ENCODE measurements at places on chromosomes 4 and X. TPM values are rescaled to one million over a fixed set of nuclear protein-coding genes. Genes with fewer than 3 reads are reported as not detected.

The TRIM75 gene
- polyA plus RNA-seq = not detected

The TKTL2 gene
- 0.08 TPM for polyA plus RNA-seq

The ALPK1 gene
- polyA plus RNA-seq = 18.0 TPM

The DMP1 gene
- polyA plus RNA-seq = not detected

The MSANTD1 gene
- polyA plus RNA-seq = 0.33 TPM

The AFP gene
- polyA plus RNA-seq = 948 TPM

The IL13RA1 gene
- polyA plus RNA-seq = 55.3 TPM

The PNMA3 gene
- 16.9 TPM for polyA plus RNA-seq

The PNMA5 gene
- 0.10 TPM for polyA plus RNA-seq

The AVPR2 gene
- 3.8 TPM for polyA plus RNA-seq
